Activated T-cell treated with anti-CD3 and anti-CD28 coated beads for 24 hours (primary cell): ENCODE measurements at places on chromosomes 3 and 15.

DNA sequence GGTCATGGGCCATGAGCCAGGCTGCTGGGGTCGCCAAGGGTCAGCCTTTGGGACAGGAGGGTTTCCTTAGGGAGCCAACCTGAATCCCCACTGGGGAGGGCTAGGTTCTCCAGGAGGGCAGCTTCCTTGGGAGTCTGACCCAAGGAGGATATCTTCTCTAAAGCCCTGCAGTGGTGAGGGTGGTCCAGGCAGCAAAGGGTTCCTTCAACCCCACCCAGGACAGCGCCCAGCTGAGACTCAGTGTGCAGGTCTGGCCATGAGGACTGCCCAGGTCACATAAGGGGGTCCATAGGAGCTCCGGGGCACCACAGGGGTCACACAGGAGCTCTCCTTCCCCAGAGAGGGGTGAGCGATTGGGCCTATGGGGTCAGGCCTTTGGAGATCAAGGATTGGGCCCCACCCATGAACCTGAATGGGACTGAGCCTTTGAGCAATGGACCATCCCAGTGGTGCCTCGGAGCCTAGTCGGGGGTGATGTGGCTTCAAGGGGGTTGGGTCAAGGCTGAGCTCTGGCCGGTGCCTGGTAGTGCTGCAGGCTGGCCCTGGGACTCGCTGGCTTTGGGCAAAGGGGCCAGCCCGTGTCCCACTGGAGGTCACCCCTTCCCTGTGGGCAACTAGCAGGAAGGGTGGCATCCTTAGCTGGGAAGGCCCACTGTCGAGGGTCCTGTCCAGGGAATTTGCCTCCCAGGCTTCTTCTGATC is 216.5 kb downstream of the SNRPN start:
- no peak for DNase-seq

DNA sequence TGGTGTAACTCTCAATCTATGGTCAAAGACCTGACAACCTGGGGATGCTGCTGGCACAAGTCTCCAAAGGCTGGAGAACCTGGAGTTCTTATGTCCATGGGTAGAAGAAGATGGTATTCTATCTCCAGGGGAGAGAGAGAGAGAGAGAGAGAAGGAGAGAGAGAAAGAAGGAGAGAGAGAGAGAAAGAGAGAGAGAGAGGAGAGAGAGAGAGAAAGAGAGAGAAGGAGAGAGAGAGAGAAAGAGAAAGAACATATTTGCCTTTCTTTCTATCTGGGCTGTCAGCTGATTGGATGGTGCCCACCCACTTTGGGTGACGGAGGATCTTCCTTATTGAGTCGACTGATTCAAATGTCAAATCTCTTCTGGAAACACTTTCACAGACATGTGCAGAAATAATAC is 84.6 kb downstream of the PPM1L start:
- DNase-seq: no peak

GRCh38 chr15:99015698-99016568 is 8.3 kb upstream of the PGPEP1L start:
- DNase-seq: no peak

GRCh38 chr15:85649372-85649771 is 145.4 kb downstream of the KLHL25 start:
- DNase-seq: peak; percentile 14
